ENCODE measurements at places on chromosomes 1 and 21.
A peak's percentile ranks its signal among the peaks of the same experiment; 100 is the strongest.

- DNase-seq: no peak
These were observed 3.5 kb downstream of the TNFRSF1B start for GRCh38 chr1:12170263-12170671.

- no peak for DNase-seq
These were observed 8.8 kb upstream of the ANGPTL7 start for GRCh38 chr1:11180342-11180744.

DNA sequence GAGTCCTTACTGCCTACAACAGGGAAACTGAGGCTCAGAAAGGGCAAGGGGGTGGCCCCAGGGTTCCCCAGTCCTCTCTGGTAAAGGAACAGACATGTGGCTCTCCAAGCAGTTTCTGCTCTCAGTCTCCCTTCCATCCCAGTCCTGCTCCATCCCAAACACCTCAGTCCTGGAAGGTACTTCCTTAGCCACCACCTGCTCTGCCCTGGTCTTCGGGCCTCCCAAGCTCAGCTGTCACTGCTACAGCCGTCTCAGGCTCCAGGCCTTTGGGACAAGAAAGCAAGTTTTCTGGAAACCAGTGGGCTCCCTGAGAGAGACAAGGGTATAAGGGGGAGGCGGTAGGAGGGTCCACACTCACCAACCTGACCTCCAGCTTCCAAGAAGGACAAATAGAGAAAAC, 23.1 kb upstream of the ADGRB2 start:
- peak; percentile 0 for DNase-seq

DNA sequence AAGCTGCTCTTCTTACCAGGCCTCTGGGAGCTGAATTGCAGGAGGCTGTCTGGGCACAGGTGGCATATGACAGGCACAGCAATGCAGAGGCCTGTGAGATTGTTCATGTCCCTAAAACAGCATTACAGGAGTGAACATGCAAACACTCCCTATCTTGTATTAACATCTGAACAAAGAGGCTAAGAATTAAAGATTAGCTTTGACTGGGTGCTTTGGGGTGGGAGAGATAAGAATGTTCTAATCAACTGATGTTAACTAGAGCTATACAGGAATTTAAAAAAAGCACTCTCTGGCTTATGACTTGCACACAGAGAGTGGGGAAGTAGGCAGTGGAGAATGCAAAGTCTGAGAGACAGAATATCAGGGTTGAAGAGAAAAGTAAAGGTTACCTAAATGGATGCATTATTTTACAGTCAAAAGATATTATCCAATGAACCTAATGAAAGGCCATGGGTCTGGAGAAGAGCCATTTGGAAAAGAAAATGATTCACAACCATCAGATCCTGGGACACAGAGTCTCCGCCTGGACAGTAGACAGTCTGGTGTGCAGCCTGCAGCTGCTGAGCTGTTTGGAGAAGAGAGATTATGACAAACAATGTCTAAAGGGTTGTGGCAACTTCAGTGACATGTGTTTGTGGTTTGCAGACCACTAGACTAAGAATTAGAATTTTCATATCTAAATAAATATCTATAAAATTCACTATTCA, 20.2 kb downstream of the DPT start:
- DNase-seq: no peak

DNA sequence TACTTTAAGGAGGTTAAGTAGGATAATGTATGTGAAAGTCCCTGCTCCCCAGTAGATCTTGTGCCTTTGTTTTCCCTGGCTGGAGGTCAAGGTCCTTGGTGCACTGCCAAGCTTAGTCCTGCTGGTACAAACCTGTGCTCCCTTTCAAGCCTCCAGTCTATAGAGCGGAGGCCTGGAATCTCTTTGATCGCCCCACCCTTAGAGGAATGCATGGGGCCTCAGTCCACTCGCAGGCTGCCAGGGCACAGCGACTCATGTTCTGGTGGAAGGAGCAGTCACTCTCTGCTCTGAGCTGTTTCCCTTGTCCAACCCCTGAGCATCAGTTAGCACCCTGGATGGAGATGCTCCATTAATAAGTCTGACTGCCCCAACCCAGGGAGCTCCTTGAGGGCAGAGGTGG, 121.8 kb downstream of the HMGB4 start:
- DNase-seq: no peak
